ENCODE measurements at places on chromosomes 6 and 20.

- no peak for DNase-seq
Measured at GRCh38 chr6:133131621-133132465, 109.3 kb upstream of the EYA4 start.

DNA sequence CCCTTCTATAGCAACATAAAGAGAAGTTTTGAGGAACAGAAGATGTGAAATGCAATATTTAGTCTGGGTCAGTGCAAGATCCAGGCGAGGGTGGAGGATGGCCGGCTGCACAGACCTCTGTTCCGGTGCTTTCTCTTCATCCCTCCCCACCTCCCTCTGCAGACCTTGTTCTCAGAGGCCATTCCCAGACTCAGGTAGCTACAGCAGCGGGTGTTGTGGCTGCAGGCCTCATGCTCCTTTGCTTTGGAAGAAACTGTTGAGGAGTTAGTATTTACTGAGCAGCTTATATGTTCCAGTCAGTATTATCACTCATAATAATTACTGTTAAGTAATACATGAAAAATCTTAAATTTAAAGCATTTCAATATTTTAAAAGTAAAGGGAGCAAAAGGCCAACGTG is 1.7 kb downstream of the BTN3A3 start:
- DNase-seq = no peak

DNA sequence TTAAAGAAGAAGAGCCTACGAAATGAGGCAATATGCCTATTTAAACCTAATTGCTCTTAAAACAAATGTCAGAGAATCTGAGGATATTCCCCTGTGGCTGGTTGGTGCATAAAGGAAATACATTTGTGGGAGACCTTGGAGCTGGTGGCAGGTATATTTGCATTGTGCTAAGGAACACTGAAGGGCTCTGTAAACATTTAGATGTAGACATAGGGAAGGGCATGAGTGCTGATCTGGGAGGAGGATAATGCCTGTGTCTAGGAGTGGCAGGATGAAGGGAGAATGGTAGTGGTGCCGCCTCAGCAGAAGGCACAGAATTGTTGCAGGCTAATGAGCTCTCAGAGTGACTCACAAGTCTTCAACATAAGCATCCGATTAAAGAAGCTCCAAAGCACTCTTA is 85.8 kb downstream of the CD164 start:
- DNase-seq = no peak

DNA sequence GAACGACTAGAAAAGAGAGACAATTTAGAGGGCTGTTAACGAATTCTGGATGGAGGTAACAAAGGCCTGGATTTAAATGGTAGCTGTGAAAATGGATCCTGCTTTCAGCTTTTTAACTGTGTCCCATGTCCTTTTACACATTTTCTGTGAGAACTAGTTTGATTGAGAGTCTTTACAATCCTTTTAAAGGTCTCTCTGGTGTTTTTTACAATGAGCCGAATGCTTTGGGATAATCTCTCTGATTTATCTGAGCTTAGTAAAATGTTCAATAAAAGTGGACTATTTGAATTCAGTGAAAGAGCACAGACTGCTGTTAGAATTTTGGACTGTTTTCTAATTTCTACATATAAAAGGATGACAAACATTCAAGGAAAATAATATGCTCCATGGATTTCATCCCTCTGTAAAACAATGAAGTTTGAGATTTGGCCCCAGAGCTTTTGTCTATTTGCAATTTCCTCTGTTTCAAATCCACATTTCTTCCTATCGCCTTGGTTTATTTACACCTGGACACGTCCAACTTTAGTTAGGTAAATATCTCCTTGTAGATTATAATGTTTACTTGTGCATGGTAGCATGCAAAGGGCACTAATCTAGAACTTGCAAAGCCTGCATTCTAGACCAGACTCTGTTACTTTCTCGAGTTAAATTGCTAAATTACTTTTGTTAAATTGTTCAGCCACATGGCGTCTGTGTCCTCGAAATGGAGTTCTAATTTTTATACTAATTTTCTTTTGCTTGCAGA is 871.0 kb upstream of the CITED2 start:
- DNase-seq = no peak

GRCh38 chr6:136362421-136363356 is 73.0 kb upstream of the BCLAF1 start:
- DNase-seq = no peak

DNA sequence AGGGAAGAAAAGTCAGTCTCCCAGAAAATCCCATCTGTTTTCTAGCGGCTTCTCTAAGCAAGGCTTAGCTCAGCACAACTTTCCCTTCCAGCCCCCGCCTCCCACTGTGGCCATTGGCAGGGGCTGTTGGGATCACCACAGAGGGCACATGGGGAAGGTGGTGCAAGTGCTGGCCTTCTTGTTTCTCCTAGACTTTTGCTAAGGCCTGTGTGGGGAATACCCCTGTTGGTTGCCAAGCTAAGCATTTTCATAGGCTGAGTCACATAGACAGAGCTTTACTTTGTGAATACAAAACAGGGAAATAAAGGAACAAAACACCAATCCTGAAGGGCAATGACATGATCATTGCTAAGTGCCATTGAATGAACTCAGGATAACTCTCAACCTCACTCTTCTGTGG is 32.4 kb upstream of the TIAM2 start:
- DNase-seq = no peak

- no peak for DNase-seq
Measured at GRCh38 chr20:21027569-21027968, 78.6 kb downstream of the LINC00237 start.

- no peak for DNase-seq
Measured at GRCh38 chr6:44771647-44772415, 384.3 kb downstream of the CDC5L start.

DNA sequence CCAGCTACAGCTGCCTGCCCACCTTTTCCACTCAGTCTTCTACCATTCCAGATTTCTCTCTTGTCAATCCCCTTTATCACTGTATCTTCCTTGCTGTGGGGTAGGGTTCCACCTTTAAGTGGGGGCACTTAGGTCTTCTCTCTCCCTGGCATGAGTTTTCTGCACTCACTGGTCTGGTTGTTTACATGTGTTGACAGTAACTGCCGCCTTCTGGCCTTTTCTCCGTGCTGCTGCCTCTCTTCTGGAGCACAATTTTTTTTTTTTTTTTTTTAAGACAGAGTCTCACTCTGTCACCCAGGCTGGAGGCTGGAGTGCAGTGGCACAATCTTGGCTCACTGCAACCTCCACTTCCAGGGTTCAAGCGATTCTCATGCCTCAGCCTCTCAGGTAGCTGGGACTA is 12.0 kb downstream of the RNF114 start:
- DNase-seq = no peak

- no peak for DNase-seq
Measured at GRCh38 chr6:152572338-152573088, 64.6 kb downstream of the SYNE1 start.

DNA sequence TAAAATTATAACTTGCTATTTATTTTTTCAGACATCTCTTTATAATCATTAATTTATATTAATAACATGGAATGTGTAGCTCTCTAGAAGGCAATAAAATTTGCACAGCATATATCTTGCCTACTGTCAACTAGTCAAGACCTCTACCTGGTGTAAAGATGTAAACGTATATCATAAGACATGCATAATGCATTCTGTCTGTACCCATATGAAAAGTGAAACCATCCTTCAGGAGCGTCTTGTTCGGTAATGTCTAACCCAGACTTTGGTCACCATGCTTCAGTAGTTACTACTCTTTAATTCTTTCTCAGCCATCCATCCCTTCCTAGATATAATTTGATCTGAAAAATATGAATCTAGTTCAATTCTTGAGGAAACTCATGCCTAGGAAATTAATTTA is 21.0 kb downstream of the CEP43 start:
- no peak for DNase-seq

DNA sequence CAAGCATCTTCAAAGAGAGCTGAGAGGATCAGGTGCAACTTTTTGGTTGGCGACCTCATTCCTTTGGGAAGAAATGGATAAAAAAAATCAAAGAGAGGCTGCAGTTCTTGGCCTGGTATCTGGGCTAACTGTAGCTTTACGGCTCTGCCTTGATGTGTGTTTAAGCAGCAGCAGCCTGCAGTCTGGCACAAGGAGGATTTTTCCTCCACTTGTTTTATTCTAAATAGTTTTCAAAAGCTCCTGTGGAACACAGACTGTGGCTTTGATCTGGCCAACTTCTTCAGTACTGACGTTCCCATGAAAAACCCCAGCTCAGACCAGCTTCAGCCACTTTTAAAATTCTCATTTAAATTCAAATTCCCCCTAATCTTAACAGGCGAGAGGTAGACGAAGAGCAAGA is 137.3 kb downstream of the HDGFL1 start:
- DNase-seq = no peak

DNA sequence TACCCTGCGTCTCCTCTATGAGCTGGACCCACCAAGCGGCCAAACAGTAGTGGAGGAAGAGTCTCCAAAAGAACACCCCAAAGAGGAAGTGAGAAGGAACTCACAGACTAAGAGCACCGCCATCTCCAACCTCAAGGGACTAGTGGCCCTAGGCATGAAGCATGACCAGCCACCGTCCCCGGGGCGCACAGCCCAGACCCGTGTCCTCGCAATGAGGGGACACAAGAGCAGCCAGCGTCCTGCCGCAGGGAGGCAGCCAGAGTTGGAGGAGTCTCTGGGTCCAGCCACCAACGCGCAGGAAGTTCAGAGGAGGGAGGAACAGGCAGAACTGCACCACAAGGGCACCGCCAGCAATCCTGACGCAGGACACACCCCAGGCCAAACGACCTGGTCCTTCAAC is 72.6 kb downstream of the TAF4 start:
- DNase-seq = no peak

GRCh38 chr6:168159506-168159905 is 80.5 kb upstream of the FRMD1 start:
- DNase-seq = no peak

DNA sequence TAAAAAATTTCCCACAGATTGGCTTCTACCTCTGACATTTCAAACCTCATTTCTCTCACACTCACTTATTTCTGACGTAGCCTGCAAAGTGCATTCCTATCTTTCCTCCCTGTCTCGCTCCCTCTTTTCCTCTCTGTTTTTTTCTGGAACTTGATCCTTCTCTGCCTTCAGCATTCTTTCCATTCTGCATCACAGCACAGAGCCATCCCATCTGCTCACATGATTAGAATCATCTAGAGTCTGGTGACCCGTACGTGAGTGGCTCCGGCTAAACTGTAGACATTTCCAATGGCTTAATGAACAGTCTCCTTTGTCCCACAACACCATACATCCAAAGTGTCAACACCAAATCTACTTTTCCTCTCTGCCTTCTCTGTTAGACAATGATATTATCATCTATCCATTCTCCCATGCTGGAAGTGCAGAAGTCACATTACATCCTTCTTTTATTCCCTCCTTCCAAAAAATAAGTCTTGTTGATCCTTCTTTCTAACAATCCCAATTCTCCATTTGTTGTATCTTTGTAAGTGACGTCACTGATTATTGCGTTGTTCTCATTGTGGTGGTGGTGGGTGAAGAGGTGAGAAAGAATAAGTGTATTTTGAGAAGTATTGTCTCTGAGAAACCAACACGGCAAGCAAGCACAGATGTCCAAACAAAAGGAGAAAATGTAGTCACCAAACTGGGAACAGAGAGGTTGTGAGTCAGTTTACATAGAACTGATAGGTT is 41.6 kb downstream of the OPRM1 start:
- DNase-seq = no peak

DNA sequence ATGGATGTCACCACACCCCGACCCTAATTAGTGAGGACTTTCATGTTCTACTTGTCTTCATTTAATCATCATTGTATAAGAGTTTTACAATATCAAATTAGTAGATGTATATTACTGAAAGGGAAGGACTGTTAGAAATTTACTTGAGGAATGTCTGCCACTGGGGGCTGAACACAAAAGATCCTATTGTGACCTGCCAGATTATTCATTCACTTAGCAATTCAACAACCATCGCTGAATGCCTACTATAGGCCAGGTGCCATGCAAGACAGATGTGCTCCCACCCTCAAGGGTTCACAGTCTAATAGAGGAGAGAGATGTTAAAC is 8.0 kb upstream of the RBCK1 start:
- no peak for DNase-seq

- DNase-seq = no peak
Measured at GRCh38 chr6:6458172-6458571, 130.3 kb upstream of the LY86 start.

- no peak for DNase-seq
Measured at GRCh38 chr6:168699631-168700295, 258.8 kb downstream of the SMOC2 start.

GRCh38 chr6:17064975-17065374 is 36.9 kb upstream of the STMND1 start:
- no peak for DNase-seq

- no peak for DNase-seq
Measured at GRCh38 chr6:79894939-79895338, 52.4 kb downstream of the ELOVL4 start.

- no peak for DNase-seq
Measured at GRCh38 chr6:138943089-138943625, 44.9 kb downstream of the REPS1 start.

GRCh38 chr20:15834857-15835256 is 738.4 kb downstream of the KIF16B start:
- DNase-seq = no peak

GRCh38 chr6:13044390-13044789 is 283.9 kb downstream of the TBC1D7 start:
- DNase-seq = no peak

DNA sequence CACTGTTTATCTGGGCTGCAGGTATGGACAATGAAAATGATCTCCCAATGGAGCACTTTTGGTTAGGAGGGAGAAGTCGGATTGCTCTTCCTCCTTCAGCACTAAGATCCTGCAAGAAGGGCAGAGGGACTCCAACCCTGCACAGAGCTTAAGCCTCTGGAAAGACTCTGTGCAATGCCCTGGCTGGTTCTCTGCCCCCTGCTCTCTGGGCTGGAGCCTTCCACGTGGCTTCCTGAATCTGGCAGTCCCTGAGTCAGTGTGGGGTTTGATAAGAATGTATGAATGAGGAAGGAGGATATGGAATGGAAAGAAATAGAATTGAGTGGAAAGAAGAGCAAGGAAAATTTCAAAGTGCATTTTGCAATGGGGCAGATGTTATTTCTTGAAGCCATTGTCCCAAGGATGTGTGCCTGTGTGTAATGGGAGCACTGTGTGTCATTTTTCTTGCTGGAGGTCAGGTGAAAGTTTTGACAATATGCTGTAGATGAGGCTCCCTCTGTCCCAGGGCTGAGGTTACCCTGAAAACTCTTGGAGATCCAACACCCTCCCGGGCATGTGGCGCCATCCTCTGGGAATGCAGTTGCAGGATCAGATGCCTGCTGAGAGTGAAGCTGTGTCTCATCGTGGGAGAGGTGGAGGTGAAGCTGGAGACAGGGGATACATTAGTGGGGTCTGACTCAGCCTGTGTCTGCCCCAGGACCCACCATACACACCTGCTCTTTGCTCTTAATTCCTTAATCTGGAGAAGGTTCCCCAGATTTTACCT is 16.3 kb upstream of the CST9L start:
- no peak for DNase-seq

DNA sequence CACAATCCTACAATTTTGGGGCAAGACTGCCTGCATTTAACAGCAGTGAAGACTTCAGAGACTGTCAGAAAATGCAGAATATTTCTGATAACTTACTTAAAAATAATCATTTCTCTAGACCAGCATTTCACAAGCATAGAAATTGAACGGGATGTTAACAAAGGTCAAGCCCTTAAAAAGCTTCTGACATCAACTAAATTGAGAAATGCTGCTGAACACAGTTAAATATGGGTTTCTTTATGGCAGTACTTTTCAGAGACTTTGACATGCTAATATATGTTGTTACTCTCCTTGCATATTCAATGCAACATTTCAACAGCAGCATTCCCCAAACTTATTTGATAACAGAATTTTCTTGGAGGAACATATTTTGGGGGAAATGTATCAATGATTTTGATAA is 84.5 kb downstream of the KIF13A start:
- DNase-seq = no peak
